ELR (cell line): ENCODE measurements at places on chromosomes 11 and 22.
A peak's percentile ranks its signal among the peaks of the same experiment; 100 is the strongest.

GRCh38 chr11:69963533-69964246 lies 114.4 kb upstream of the ANO1 start:
- no peak for DNase-seq

GRCh38 chr11:70603114-70603755 lies 204.9 kb downstream of the CTTN start:
- no peak for DNase-seq

GRCh38 chr11:102109896-102110760 lies at the start of gene YAP1:
YAP1 (plus strand) TSS chr11:102110447; CDS start chr11:102110849, 402 bp downstream.
- DNase-seq = peak; percentile 92

GRCh38 chr11:3165152-3165705 lies at the start of gene OSBPL5:
OSBPL5 (minus strand) TSS chr11:3165310; CDS start chr11:3129148, 36,162 bp downstream.
- DNase-seq = peak; percentile 80

GRCh38 chr11:112279901-112280267 lies 19.2 kb upstream of the PLET1 start:
- DNase-seq = peak; percentile 63
